ENCODE measurements at places on chromosomes 7 and 10. TPM values are rescaled to one million over a fixed set of nuclear protein-coding genes. Genes with fewer than 3 reads are reported as not detected.
A peak's percentile ranks its signal among the peaks of the same experiment; 100 is the strongest.

GRCh38 chr7:139830782-139831501 lies 1.9 kb downstream of the TBXAS1 start:
- no peak for DNase-seq

GRCh38 chr7:49840751-49841405 lies 67.4 kb downstream of the VWC2 start:
- no peak for DNase-seq

DNA sequence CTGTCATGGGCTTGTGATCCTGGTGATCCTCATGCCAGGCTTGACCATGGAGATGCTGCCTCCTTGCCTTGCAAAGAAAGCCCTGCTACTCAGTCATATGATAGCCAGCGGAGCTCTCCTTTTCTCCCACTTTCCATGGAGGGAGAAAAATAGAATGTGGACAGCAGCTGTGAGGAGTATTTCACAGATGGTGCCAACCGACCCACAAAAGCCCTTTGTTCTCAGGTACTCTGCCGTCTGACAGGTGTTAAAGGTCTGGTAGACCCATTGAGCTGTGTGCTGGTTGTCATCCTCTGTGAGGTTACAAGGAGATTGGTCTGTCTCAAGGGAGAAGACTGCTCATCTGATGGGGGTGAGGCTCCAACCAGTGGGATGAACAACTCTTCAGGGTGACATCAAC lies 29.5 kb upstream of the COBL start:
- no peak for DNase-seq

DNA sequence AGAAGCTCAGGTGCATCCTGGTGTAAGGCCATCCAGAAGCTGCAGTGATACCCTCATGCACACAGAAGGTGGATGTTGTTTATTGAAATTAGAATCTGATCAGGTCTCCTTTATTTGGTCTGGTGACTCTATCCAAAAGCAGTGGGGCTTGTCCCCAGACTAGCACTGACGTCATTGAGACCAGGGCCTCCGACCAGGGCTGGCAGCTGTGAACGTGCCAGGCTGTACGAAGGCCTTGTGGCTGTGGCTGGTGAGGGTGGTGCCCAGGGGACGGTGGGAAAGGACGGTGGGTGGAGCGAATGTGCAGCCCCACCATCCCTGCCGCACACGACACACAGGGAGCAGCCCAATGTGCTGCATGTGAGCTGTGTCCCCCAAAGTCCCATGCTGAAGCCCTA lies 160.0 kb downstream of the ADARB2 start:
- DNase-seq, result no peak

The TEX36 gene
- not detected for polyA plus RNA-seq

DNA sequence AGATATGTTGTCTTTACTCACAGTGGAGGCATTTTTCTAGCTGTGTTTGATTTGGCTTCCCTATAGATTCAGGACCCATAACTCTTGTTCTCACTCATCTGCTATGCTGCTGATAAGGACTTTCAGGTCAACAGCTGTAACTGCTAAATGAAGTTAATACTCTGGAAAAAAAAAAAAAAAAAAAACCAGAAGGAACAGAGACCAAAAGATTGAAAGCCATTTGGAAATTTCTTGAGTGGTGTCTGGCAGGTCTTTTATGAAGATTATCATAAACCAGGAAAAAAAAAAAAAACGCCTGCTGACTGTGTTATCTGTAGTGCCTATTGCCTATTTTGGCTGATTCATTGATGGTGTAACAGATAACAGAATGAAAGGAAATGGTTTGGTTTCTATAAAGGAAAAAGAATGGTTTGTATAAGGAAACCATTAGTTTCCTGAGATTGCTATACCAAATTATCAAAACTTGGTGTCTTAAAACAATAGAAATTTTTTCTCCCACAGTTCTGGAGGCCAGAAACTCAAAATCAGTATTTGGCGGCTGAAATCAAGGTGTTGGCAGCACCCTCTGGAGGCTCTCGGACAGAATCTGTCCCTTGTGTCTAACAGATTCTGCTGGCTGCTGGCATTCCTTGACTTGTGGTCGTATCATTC lies 60.5 kb upstream of the BET1 start:
- DNase-seq, result no peak

The HOXA13 gene
- not detected for polyA plus RNA-seq

The STEAP4 gene
- 0.23 TPM for polyA plus RNA-seq

The DEPP1 gene
- 5.5 TPM for polyA plus RNA-seq

GRCh38 chr7:79653136-79653631 lies 199.7 kb upstream of the MAGI2 start:
- no peak for DNase-seq

DNA sequence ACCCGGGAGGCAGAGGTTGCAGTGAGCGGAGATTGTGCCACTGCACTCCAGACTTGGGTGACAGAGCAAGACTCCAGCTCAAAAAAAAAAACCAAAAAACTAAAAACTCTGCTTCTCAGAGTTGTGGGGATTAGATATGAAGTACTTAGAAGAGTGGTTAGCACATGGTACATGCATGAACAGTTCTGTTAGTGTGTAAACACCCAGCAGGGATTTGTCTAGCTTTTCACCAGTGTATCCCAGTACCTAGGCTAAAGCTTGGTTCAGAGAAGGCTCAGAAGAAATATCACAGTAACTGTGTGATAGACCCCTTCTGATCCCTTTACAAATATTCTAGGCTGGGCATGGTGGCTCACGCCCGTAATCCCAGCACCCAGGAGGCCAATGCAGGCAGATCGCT lies 9.5 kb downstream of the PPIA start:
- no peak for DNase-seq

The CRPPA gene
- polyA plus RNA-seq, result 6.0 TPM

- DNase-seq, result peak; percentile 46
Measured at GRCh38 chr7:17302575-17303142, 4.2 kb downstream of the AHR start.

GRCh38 chr7:6143997-6144396 lies 112.8 kb downstream of the ANKRD61 start:
- no peak for DNase-seq

GRCh38 chr7:46900312-46901263 lies 681.3 kb downstream of the TNS3 start:
- no peak for DNase-seq

The LIPM gene
- not detected for polyA plus RNA-seq

All from left kidney (tissue), 8 donors.